ENCODE measurements at places on chromosomes 1 and 21.

- DNase-seq, result no peak
Observed at GRCh38 chr1:33764149-33764548, 99.7 kb upstream of the HMGB4 start.

DNA sequence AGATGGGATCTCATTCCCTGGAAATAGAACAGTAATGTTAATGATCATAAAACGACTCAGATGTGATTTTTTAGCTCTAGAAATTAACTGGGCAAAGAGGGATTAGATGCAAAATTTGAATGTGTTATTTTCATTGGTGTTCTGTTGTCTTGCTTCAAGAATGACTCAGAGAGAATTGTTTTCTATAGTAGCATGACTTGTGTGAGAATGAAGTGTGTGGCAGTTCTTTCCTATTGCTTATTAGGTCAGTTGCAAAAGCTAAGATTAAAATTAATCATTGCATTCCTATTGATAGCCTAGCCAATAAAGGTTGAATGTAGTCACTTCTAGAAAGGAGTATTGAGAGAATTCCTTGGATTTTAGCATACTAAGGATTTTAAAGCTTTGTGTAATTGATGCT is 22.9 kb downstream of the SPEN start:
- DNase-seq, result no peak

DNA sequence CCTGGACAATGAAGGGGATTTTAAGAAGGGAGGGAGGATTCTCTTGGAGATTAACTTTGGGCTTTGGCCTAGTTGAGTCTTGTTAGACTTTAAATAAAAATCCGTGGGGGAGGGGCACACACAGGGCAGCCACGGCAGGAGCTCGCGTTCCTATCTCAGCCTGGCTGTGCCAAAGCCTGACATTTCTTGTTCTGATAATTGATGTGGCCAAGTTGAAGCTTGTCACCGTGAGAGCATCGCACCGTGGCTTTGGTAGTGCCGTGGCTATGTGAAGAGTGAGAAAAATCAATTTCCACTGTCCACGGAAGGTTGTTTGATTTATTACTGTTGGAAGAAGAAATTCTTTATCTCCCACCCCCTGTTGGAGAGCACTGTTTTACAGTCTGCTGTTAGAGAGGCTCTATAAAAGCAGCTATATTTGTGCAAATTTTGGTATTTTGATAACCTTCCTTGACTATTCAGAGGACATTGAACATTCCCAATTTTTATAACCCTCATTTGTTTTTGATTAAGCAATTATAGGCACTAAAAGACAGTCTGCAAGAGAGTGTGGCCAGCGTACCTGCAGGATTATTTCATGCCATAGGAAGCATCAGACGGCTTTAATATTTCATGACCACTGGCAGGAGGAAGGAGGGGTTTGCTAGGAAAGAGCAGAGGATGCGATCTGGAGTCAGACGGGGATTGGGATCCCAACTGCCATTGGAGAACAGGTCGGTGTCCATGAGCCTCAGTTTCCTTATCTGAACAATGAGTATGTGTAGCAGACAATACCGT is 160.7 kb downstream of the KAZN start:
- DNase-seq, result no peak

DNA sequence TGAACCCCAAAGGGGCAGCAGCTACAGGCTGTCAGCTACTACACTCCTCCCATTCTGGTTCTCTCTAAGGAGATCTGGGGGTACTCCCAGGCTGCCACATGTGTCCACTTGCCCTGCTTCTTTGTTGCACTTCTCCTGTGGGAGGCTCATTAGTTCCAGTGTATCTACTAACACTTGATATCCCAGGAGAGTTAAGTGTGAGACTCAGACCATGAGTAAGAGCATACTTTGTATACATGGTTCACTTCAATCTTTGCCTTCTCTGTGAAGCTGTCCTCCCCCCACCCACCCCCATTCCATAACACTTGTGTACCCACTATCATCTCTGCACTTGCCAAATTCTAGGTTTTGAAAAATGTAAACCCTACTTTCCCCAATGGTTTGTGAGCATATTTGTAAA is 34.9 kb upstream of the GADD45A start:
- DNase-seq, result no peak

DNA sequence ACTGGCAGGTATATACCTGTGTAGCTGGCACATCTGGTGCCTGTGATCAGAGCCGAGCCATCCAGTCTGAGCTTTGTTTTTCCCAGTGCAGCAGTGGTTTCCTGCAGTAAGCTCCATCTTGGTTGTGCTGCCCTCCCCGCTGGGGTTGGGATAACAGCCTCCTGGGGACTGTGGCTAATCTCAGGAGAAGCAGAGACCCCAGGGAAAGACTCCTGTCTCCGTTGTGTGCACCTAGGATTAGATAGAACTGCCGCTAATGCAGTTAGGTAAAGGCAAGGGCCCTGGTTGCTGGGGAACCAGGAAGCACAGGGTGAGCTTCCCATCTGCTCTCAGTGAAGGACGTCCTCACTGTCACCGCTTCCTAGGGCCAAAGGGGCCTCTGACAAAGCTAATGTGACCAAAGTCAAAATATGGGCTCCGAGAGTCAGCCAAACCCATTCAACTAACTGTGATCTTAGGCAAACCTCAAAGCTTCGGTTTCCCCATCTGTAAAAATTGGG is 20.0 kb downstream of the ROR1 start:
- no peak for DNase-seq

- DNase-seq, result no peak
Observed at GRCh38 chr1:92356956-92357355, 58.1 kb downstream of the RPAP2 start.

DNA sequence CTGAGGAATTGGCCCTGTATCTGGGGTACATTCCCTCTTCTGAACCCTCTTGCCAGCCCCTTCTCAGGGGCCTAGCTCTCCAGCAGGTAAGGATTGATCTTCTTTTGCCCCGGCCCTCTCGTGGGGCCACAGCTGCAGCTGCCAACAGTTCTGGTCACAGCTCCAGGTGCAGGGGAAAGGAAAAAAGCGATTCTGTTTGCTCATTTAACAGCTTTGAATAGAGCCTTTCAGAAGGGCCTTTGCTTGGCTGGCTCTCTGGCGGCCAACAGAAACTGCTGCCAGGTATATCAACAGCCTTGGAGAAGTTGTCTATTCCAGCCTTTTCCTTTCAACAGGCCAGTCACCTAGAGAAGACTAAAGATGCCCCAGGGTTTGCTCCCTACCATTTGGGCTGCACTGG is 16.1 kb upstream of the FMOD start:
- DNase-seq, result no peak

DNA sequence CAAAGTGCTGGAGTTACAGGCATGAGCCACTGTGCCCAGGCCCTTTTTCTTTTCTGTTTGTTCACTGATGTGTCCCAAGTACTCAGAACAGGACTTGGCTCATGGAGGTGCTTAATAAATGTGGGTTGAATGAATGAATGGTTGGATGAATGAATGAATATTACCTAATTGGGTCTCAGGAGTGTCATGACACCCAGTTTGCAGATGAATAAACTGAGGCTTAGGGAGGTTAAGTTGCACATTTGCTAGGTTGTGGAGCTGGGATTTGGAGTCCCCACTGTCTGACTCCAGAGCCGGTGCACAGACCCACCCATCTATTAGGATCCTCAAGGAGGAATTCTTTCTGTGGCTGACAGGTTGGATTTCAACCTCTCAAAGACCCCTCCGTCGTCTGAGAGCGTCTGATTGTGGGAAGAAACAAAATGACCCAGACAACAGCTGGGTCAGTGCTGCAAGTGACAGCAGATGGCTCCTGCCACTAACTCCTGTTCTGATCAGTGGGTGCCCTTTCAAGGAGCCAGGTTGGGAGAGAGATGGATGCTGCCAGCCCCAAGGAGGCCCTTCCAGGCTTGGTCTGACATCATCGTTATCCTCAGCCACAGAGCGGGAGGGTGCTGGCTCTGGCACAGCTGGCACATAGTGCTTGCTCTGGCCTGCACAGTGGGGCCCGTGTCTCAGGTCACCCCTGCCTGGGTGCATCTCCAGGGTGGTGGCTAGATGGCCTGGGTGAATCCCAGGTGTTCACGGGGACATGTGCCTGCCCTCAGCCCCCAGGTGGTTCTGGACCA is 24.2 kb downstream of the ARHGEF10L start:
- DNase-seq, result no peak

DNA sequence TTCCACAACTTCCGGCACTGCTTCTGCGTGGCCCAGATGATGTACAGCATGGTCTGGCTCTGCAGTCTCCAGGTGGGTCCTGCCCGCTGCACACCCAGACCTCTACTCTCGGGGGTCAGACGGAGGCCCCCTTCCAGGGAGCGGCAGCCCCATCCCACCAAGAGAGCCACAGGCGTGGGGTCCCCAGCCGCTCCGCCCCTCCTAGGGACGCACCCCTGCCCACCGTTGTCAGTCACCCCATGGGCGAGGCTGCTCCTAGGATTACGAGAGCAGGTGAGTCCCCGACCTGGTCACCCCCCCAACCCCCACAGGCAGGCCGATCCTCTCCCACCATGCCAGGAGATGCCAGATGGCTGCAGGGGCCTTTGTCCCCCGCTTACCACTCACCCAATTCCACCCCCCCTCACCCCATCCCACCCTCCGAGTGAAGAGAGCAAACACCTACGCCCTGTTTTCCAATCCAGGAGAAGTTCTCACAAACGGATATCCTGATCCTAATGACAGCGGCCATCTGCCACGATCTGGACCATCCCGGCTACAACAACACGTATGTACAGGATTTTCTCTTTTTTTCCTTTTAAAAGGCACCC is 107.0 kb downstream of the PDE9A start:
- no peak for DNase-seq

- DNase-seq, result no peak
Observed at GRCh38 chr1:110464340-110464739, 13.4 kb downstream of the PROK1 start.

DNA sequence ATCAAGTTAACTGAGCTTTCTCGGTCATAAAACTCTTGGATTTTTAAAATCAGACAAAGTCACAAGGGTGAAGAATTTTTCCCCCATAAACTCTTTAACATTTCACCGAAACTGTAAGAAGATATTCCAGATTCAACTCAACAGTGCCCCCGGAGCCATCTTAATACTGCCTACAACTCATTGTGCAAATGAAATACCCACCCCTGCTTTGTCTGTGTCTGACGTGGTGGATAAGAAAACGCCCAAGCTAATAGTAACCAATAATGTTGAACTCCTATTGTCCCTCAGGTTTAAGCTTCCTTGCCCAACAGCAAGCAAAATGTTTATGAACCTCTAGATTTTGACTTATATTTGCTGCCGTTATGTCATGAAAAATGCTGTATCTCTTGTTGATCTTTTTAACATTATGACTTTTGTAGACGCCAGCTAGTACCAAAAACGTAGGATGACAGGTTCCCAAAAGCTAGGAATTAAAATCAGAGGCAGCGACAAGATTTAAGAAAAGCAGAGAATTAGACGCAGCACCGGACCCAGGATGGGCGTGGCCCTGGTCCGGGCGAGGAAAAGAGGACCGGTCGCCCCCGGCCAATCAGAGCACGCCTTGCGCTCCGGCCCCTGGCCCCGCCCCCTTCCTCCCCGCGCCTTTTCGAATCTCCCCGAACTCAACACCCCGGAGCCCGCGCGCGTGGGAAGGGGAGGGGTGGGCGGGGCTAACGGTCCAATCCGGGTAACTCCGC is 1.1 kb downstream of the STMN1 start:
- peak; percentile 97 for DNase-seq

GRCh38 chr1:219927298-219927955 is 930 bp downstream of the SLC30A10 start:
- DNase-seq, result no peak

DNA sequence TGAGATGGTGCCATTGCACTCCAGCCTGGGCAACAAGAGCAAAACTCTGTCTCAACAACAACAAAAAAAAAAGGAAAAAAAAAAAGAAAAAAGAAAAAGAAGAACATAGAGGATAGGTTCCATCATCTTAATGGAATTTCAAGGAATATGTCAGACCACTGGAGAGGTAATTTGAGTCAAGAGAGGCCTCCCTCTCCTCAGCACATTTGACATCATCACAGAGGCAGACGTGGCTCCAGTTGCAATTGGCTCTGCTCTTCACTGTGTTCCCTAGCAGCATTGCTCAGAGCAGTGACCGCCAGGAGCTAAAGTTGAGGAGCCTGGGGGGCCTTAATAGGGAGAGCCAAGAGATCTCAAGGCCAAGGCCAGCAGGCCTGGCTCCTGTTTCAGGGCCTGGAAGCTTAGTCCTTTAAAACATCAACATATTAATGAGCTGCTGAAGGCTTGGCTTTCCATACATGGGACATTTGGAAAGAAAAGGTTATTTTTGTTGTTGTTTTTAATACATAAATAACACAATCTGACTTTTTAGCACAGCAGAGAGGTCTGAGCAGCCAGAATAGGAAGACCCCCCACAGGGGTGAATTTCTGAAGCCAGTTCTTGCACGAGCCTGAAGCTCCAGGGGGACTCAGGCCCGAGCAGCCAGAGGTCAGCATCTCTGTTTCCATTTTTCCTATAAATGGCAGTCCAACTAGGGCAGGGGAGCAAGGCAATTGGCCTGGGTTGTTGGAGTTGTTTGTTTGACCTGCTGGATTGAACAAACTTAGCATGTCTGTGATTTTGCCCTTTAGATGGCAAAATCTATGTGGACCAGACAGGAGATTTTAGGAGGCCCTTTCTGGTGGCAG is 118.3 kb upstream of the FGGY start:
- no peak for DNase-seq

DNA sequence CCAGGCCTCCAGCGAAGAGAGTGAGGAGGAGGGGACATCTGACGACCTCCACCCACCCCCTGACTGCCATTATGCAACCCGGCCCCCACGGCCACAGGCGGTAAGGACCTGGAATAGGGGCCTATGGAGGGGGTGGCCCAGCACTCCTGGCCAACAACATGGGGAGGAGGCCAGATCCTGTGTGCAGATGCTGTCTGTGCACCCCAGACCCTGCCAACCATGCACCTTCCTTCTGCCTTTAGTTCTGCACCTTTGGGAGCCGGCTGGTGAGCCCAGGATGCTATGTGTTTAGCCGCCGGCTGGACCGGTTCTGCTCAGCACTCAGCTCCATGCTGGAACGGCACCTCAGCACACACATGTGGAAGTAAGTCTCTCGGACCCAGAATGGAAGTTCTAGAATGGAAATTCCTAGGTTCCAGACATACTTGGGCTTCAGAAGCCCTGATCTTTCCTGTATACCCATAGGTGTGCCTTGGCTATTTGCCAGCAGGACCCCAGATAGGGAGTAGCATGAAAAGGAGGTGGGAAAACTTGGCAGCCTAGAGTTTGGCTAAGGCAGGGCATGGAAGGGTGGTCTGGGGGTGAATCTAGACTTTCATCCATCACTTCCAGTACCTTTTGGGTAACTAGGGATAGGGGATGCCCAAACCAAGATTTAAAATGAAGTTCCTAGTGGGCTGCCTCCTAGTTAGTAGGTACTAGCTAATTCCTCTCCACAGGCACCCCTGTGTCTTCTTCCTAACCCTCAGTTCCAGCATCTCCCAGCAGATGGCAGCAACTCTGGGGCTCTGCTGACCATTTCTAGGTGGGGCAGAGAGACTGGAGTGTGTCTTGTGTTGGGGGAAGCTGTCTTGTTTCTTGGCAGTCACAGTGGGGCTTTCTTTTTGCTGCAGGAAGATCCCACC is 3.6 kb upstream of the CYB561D1 start:
- peak; percentile 59 for DNase-seq

DNA sequence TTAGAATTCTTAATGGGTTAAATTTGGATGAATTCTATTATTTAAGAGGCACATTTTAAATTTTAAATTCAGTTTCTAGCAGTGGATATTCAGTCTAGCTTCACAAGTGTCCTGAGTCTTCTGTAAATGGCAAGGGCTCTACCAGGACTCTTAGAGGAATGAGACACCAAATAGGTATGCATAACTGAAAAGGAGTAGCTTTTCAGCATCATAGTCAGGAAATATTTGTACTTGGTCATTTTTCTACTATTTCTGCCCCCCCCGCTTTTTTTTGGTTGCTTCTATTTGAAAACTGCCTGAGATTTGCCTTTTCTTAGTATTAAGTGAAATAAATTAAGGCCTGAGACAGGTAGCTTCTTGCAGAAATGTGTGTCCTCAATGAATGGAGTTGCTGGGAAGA is 80.2 kb downstream of the MAST2 start:
- no peak for DNase-seq

GRCh38 chr1:94541246-94542087 is at the start of gene F3:
Gene F3, minus strand, starts transcription at chr1:94541759. Its CDS starts 123 bp downstream, at chr1:94541636.
- DNase-seq, result peak; percentile 69

Data from stimulated activated CD4-positive, alpha-beta T cell treated with anti-CD3 and anti-CD28 coated beads, Interleukin-4, amount 100 ng/mL, for 48 hours (primary cell).